ENCODE measurements at places on chromosomes 13 and 19. TPM values are rescaled to one million over a fixed set of nuclear protein-coding genes. Genes with fewer than 3 reads are reported as not detected.

KIR2DL4 gene
- total RNA-seq, result not detected

FBL gene
- 105 TPM for total RNA-seq

DNA sequence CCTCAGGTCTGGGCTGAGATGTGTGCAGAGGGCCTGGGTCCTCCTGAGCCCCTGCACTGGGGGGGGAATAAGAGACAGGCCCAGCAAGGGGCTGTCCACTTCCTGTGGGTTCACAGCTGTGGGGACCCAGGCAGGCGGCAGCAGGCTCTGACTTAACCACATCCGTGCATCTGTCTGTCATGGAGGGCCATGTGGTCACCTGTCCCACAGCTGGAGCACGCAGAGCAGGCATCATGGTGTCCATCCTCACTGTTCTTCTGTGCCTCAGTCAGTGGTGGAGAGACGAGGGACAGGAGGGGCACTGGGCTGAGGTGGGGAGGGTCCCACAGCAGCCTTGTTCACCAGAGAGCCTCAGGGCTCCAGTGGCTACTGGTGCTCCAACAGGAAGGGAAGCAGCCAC lies 16.3 kb upstream of the KIR3DL3 start:
- no peak for ATAC-seq

DNA sequence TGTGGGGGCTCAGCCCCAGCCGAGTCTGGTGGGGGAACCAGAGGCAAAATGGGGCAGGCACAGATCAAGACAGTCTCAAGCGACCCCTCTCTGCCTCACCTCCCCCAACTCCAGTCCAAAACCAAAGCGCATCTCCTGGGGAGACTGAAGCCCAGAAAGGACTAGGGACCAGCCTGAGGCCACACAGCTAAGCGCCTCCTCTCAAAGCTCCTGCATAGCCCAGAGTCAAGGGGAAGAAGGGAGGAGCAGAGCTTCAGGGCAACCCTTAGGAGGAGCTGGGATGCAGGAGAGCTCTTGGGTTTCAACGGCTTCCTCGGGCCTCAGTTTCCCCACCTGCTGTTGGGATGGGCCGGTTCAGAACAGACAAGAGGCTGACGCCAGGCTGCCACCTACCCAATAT lies 19.9 kb upstream of the SEMA6B start:
- no peak for ATAC-seq

WTIP gene
- total RNA-seq, result 59.6 TPM

BRSK1 gene
- 19.8 TPM for total RNA-seq

IL12RB1 gene
- total RNA-seq, result 3.5 TPM

ZNF536 gene
- total RNA-seq, result 4.7 TPM

DNA sequence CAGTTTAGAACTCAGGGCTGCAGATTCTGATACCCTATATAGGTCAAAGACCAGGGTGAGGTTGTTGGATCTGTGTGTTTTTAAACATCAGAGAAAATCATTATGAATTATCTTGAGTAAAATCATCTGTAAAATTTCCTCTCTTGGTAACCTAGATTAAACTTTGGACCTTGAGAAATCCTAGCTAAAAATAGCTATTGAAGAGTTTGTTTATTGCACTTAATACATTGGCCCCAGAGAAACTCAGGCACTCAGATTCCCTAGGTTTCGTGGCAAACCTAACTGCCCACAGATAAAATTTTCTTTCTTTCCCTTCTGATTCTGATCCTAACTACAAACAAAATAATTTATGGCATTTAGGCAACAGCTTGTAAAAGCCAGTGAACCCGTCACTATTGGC lies 102.3 kb downstream of the GPC6 start:
- ATAC-seq, result no peak

DNA sequence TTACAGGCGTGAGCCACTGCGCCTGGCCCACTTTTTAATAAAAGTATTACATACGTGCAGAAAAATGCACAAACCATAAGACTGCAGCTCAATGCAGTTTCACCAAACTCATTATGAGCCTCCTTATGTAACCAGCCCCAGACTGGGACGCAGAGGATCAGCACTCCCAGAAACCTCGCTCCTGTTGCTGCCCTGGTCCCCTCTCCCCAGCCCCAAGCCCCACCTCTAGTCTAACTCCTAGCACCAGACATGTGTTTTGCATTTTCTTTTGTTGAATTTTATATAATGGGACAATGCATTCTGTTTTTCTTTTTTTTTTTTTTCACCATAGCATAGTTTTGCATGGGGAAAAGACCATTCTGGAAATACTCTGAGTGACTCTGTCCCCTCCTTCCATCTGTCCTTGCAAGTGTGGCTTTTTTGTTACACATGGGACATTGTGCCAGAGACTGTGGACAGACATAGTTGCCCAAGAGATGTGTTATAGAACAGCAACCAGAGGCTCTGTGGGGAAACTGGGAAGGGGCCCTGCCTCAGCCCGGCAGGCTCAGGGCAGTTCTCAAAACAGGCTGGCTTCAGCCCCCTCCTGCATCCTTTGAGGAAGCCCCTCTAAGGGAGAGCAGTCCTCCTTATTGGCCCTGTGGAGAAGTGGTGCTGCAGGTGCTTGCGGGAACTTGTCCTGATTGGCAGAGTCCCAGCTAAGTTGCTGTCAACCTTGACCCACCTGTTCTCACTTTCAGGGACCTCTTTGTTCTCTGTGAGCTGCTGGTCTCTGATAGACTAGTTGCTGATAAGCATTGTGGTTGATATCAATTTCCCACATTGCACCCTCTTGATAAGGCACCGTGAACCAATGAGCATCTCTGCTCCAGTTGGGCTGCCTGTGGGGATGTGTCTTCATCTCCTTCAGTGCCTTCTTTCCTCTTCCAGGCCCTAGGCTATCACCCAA lies 13.8 kb upstream of the OLFM4 start:
- no peak for ATAC-seq

DNA sequence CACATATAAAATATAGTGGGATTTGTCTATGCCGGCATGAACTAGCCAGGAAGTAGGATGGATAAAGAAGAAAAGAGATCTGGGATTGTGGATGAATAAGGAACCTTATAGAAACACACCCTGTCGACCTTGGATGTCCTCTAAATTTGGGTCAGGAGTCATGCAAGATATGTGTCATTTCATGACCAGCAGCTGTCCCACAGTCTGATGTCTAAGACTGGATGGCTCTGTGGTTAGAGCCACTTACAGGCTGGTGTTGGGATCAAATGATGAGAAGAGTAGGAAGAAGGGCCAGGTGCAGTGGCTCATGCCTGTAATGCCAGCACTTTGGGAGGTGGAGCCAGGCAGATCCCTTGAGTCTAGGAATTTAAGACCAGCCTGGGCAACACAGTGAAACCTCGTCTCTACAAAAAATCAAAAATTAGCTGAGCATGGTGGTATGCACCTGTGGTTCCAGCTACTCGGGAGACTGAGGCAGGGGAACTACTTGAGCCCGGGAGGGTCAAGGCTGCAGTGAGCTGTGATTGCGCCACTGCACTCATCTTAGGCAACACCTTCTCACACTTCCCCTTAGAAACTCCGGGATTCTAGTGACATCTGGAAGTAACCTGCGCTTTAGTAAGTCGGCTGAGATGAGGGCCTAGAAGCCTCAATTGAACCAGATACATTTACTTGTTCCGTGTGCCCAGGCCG lies 30.8 kb downstream of the TMED1 start:
- no peak for ATAC-seq

DNA sequence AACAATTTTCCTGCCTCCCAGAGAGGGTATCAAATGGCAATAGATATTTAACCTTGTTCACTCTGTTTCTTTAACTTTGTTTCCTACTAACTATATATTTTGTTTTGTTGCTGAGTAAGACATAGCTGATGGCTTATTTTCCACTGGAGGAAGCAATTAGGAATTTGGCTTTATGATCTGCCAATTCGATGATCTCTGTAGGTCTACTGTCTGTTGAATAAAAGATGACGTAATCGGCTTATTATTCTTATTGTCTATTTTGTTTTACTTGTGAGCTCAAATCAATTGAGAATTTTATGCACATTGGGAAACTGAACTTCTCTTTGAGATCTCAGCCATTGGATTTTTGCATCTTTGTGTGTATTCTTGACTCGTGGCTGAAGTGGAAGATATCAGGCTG lies 862.6 kb downstream of the EFNB2 start:
- no peak for ATAC-seq

DNA sequence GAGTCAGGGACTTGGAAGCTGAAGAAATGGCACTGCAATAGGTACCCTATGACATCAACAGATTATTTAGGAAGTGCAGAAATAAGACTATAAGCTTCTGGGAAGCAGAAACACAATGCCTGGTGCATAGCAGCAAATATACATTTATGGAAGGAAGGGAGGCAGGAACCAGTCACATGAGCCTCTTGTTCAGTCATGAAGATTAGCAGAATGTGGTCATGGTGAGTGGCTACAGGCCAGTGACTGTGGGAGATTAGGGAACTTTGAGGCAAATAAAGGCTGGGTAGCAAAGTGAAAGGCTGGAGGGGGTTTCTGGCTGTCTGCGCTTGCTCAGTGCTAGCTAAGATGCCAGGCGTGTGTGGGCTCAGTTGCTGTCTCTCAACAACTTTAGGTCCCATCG lies 96.3 kb downstream of the EPSTI1 start:
- ATAC-seq, result no peak

GRCh38 chr13:107069108-107069776 lies 501.3 kb upstream of the ARGLU1 start:
- no peak for ATAC-seq

FFAR1 gene
- total RNA-seq, result not detected
